Head of caudate nucleus (tissue), 42 donors: ENCODE measurements at places on chromosomes 3 and 15.

GRCh38 chr15:28944286-28944685 lies 58.5 kb downstream of the APBA2 start:
- no peak for DNase-seq

DNA sequence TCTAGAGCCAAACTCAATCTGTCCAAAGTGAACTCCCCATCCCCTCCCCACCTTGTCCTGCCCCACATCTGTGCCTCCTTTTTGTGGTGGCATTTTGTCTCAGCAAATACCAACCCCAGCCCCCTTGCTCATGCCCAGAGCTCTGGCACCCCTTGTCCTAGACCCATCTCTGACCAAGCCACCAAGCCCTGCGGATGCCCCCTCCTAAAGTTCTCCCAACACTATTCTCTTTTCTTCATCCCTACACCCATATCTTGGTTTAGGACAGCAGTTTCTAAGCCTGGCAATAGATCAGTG lies 17.7 kb downstream of the ACAA1 start:
- no peak for DNase-seq

GRCh38 chr15:85753791-85754452 lies 40.8 kb downstream of the KLHL25 start:
- DNase-seq = no peak

DNA sequence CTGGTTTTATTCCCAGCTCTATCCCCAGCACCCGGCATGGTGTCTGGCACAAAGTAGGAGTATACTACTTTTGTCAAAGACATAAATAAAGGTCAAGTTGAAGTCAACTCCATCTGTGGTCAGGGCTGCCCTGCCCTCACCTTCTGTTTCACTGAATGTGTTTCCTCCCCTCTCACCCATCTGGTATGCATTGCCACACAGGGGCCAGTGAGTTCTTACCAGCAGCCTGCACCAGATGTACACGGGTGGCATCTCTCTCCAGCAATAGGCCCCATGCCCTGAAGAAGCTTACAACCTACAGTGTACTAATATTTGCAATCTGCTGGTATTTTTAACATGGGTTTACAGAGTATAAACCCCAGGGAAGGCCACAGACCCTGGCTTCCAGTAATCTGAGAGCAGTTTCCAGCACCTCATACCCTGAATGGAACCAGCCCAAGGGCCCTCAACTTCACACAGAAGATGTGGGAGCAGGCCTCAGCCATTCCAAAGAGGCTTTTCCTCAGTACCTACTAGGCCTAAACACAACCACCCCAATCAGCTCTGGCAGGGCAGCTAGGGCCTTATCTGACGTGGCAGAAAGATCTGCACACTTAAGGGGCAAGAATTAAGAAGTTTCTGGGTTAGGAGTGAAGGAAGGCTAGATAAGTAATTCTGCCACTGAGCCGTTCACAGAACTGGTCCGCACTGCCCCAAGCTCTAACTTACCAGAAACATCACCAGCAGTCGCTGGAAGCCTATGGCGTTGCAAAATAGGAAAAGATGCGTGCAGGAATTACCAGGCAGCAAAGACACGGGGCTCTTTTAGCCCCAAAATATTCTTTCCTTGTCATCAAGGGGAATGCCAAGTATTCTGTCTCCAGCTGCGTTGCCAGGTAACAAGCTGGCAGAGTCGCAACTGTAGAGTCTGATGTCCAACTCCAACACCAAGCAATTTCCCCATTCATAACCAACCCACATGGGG lies 2.1 kb downstream of the IDH2 start:
- peak; percentile 37 for DNase-seq

- DNase-seq = no peak
Observed at GRCh38 chr3:139774560-139775302, 97.0 kb upstream of the NMNAT3 start.

- peak; percentile 17 for DNase-seq
Observed at GRCh38 chr3:62184559-62184958, 188.8 kb downstream of the FEZF2 start.

DNA sequence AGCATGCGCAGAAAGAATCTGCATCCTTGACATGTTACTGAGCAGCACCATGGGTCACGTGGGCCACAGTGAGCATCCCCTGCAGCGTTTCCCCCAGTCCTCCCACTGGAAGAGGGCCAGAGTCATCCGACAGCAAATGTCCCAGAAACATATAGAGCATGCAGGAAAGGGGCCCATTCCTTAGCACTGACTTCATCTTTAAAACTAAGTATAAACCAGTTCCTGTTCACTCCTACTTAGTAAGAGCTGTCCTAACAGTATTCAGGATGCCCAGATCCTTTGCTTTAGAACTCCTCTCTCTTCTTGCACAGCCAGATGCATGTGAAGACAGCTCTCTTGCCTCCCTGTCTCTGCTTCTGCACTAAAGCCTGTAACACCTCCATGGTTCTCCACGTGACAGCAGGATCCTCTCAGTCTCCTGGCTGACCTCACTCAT lies 79.3 kb upstream of the OXTR start:
- DNase-seq = no peak

GRCh38 chr3:20682573-20682972 lies 496.6 kb upstream of the SGO1 start:
- DNase-seq = no peak

- DNase-seq = no peak
Observed at GRCh38 chr3:112561484-112561733, 353 bp downstream of the ATG3 start.

DNA sequence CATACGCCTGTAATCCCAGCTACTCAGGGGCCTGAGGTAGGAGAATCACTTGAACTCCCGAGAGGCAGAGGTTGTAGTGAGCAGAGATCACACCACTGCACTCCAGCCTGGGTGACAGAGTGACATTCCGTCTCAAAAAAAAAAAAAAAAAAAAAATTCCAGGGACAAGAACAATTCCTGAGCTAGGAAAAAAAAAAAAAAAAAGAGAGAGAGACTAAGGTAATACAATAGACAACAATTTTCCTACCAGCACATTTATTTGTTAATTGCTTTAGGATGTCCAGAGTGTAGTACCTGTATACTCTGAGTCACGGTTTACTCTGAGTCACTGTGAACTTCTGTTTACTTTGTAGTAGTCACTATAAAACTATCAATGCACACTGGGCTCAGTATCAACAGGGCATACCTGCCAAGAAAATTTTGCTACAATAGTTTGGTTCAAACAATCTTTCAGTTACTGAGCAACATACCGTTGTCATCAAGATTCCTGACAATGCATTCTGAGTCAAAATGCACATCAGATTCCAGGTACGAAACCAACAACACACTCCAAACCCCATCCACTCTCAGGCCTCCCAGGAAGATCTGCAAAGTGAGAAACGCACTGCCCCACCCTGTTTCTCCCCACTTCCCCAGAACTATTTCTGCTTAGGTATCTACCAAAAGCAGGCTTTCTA lies 28.3 kb downstream of the IGF2BP2 start:
- DNase-seq = no peak

- no peak for DNase-seq
Observed at GRCh38 chr3:52346623-52347530, 30.8 kb downstream of the DNAH1 start.

- DNase-seq = no peak
Observed at GRCh38 chr15:32676169-32676568, 34.7 kb downstream of the SCG5 start.

DNA sequence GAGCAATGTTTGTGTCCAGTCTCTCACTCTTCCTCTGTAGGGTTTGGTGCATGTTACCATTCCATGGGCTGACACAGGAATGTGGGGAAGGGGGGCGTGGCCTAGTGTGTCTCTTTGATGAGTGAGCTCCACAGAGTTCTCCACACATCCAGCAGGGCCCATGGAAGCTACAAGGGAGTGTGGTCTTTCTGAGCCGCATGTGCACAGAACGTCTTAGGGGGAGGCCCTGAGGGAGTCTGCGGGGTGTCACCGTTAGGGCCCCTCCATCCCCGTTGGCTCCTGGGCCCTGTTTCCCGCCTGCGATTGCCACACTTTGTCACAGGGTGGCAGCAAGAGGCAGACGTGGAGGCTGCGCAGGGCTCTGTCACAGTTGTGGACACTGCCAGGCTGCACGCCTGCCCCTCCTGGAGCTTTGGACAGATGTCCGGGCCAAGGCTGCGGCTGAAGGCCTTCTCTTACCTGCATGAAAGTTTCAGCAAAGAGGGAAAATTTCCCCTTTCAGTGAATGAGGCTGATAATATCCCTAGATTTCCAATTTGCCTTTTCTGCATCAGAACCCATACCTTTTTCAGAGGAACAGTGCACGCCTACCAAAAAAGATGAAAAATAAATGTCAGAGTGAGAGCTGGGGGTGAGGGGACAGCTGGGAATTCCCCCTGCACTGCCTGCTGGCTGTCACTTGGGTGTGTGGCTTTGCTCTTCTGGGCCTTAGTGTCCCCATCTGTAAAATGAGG lies 24.3 kb downstream of the CACNA2D3 start:
- peak; percentile 70 for DNase-seq

DNA sequence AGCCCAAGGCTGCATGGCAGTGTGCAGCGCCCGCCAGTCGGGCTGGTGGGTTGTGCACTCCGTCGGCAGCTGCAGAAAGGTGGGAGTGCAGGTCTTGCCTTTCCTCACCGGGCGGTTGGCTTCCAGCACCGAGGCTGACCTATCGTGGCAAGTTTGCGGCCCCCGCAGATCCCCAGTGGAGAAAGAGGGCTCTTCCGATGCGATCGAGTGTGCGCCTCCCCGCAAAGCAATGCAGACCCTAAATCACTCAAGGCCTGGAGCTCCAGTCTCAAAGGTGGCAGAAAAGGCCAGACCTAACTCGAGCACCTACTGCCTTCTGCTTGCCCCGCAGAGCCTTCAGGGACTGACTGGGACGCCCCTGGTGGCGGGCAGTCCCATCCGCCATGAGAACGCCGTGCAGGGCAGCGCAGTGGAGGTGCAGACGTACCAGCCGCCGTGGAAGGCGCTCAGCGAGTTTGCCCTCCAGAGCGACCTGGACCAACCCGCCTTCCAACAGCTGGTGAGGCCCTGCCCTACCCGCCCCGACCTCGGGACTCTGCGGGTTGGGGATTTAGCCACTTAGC lies 4.3 kb downstream of the ISL2 start:
- no peak for DNase-seq

DNA sequence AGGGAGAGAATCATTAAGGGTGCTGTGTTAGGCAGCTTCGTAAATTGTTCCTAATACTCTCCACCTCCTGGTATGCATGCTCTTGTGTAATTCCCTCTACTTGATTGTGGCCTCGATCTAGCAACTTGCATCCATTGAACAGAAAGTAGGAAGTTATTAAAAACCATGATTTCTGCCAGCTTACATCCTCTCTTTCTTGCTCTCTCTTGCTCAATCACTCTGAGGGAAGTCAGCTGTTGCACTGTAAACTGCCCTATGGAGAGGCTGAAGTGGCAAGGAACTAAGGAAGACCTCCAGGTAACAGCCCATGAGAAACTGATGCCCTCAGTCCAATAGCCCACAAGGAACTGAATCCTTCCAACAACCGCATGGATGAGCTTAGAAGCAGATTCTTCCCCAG lies 92.6 kb downstream of the ERC2 start:
- DNase-seq = no peak

DNA sequence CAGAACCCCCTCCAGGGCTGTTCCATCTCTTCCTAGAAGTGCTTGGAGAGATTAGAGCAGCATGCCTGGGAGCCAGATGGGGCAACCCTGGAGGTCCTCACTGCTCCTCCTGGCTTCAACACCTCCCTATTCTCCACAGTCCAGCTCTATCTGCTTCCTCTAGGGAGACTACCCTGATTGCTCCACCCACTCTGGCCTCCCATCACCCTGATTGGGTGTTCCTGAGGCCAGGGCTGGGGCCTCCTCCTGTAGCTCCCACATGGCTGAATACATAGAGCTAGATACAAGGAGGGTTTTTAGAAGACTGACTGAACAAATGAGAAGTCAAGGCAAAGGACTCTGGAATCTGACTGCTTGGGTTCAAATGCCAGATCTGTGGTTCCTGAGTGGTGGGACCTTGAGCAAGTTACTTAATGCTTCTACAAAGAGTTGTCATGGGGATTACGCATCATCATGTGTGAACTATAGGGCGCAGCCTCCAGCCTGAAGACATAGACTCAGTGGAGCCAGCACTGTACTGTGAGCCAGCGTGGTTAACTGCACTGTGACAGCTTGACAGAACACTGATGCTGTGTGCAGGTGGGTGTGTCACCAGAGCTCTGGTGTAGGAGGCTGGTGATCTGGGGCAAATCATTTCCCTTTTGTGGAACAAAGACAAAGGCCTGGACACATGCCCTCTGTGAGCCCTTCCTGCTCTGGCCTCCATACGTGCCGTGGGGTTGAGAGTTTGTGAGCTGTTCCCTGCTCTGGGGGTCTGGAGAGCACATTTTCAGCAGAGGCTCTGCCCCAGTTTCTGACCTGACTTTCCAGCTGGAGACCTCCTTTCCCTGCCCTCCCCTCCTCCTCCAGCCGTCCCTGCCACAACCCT lies 74.8 kb downstream of the SCN5A start:
- DNase-seq = peak; percentile 15

- DNase-seq = no peak
Observed at GRCh38 chr3:60598671-60599070, 652.6 kb downstream of the FHIT start.

- DNase-seq = no peak
Observed at GRCh38 chr15:45498701-45499100, 23.9 kb downstream of the SLC30A4 start.

DNA sequence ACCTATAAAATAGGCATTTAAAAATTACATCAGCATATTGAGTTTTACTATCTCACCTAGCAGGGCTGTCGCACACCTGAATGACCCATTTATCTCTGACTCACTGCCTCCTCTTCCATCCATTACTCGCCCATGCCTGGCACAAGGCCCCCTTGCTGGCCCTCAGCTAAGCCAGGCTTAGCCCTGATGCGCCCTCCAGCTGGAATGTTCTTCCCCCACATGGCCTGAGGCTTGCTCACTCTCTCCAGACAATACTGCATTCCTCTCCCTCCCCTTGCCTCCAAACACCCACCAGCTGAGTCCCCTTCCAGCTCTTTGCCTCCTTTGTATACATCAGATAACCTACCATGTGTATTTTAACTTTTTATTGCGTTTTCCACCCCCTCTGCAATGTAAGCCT lies 7.2 kb downstream of the SH3BP5 start:
- DNase-seq = no peak

GRCh38 chr3:54533856-54534255 lies 394.0 kb downstream of the LRTM1 start:
- no peak for DNase-seq

- no peak for DNase-seq
Observed at GRCh38 chr3:175149675-175150074, 290.5 kb downstream of the NAALADL2 start.

GRCh38 chr3:186425788-186426730 lies 64.0 kb upstream of the DGKG start:
- DNase-seq = no peak

GRCh38 chr15:40790718-40791117 lies 16.2 kb upstream of the ZFYVE19 start:
- DNase-seq = no peak
